Stromal cell of bone marrow (primary cell): ENCODE measurements at places on chromosomes 1 and 21.
A peak's percentile ranks its signal among the peaks of the same experiment; 100 is the strongest.

GRCh38 chr1:22327411-22327810 lies 124.2 kb upstream of the ZBTB40 start:
- no peak for DNase-seq

DNA sequence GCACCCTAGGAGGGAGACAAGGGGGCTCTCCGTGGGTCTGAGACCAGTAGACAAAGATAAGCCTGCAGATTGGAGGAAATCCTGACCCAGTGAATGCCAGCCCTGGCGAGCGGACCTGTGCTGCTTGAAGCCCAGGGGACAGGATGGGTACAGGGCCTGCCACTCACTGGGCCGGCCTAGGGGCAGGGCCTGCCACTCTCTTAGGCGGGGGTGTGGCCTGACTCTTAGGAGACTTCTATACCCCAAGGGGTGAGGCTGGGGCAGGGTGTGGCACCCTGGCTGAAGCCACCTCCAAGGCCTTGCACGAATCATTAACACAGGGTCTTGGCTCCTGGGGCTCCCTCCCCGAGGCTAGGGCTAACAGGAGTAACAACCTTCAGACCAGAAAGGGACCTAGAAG lies 30.7 kb downstream of the TRIM62 start:
- no peak for DNase-seq

- peak; percentile 43 for DNase-seq
Observed at GRCh38 chr21:34889676-34890469, 159.2 kb downstream of the RUNX1 start.

DNA sequence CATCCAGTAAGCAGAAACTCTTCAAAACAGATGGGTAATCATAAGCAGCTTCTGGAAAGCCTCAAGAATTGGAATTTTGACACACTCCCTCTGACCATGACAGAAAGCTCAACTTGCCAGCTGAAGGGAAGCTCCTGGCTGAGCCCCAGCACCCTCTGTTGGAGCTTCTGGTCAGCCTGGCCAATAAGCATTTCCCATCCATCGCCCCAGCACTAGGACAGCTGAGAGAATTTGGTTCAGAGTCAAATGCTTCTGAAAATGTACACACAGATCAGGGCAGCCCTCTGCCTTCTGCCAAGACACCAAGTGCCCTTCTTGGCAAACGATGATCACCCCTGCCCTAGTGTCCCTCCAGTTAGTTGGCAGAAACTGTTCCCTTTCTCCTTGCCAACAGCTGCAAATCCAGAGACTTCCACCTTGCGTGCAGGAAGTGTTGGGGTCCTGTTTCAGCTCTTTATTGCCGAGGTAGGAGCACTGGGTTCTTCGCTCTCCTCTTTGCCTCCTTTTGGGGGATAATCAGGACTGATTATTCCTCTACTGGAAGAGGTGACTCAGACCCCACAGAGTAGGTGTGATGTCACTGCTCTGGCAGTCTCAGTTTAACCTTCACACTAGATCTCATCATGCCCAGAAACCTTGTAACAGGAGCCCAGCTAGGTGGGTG lies 11.9 kb downstream of the PIGV start:
- peak; percentile 86 for DNase-seq

DNA sequence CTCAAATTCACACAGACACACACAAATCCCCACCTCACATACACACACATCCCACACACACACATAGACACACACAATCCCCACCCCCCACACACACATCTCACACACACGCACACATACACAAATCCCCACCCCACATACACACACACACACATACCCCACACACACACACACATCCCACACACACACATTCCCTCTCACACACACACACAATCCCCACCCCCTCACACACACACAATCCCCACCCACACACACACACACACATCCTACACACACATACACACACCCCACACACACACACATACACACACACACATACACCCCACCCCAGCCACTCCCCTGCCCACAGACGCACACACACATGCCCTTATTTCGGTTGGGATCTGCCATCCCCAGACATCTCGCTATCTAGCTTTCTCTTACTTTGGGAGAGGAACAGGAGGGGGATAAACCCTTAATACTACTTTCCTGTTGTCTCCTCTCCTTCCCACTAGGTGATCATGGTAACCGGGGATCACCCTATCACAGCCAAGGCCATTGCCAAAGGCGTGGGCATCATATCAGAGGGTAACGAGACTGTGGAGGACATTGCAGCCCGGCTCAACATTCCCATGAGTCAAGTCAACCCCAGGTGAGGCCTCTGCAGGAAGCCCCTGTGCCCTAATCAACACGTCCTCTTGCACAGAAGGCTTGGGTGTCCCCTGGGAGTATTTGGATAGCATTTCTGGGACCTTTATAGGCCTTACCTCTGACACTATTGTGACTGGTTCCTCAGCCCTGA lies 17.2 kb upstream of the ATP1A4 start:
- no peak for DNase-seq

GRCh38 chr1:5253036-5253435 lies 598.6 kb downstream of the AJAP1 start:
- no peak for DNase-seq

- no peak for DNase-seq
Observed at GRCh38 chr1:101757985-101758384, 238.7 kb downstream of the OLFM3 start.

DNA sequence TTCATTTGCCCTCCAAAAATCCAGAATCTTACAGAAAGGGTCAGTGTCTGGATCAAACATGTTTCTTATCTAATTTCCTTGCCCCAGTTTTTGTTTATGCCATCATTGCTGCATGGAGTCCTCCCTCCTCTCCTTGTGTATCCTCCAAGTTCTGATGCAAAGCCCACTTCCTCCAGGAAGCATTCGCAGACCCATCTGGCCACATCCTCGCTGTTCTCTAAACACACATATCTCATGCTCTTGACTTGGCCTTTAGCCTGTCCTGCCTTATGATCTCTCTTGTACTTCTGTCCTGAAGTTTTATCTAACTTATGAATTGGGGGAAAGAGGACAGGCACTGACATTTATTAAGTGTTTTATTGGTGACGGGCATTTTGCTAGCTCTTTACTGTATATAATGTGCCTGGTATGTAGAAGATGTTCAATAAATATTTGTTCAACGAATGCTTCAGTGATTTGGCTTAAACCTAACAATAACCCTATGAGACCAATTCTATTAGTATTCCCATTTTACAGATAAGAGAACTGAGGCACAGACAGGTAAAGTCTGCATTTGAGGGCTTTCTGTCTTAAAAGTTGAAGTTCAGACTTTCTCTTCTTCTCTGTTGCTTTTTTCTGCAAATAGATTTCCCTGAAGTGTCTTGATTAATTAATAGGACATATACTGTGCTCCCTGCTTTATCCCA lies 19.2 kb upstream of the ID3 start:
- no peak for DNase-seq
